NB4 (cell line): ENCODE measurements at places on chromosomes 16 and 17.

DNA sequence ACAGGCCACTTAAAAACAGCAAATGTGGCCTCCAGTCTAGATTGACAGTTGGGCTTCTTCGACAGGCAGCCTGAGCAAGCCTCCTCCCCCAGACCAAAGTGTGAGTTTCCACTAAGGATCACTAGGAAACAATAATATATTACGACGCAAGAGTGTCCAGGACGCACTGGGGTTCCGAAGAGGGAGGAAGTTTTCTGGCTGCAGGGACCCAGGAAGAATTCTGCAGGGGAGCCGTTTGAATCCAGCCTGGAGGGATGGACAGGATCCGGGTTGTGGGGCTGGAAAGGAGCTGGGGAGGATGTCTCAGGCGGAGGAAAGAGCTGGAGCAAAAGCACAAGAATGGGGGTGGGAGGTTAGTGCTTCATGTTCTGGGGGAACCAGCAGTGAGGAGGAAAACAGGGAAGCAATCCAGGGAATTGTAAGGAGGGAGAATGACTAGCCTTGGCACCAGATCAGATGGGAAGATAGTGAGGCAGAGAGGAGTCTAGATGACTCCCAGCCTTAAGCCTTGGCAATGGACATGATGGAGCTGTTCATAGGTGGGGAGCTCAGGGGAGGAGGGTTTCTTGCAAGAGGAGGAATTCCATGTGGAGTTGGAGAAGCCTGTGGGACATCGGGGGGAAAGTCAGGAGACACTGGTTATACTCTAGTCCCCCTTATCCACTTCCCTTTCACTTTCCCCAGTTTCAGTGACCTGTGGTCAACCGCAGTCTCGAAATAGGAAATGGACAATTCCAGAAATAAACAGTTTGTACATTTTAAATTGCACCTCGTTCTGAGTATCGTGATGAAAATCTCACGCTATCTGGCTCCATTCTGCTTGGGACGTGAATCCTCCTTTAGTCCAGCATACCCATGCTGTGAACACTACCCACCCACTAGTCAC, 26.6 kb downstream of the NGFR start:
- DNase-seq = no peak

DNA sequence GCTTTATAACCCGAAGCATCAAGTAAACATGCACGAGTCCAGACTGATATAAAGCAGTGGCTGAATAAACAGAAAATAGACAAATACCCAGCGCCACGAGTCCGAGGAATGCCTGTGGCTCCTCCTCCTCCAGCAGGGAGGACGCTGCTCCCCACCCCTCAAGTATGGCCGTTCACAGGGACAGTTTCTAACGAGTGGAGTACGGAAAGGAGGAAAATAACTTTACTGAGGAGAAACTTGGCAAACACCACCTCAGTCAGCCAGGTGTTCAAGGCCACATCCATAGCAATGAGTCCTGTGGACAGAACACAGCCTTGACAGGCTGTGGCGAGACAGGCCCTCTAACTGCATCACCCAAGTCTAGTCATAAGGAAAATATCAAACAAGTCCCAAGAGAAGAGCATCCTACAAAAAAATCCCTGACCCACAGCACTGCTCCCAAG, 9.2 kb downstream of the ZDHHC7 start:
- DNase-seq = no peak

DNA sequence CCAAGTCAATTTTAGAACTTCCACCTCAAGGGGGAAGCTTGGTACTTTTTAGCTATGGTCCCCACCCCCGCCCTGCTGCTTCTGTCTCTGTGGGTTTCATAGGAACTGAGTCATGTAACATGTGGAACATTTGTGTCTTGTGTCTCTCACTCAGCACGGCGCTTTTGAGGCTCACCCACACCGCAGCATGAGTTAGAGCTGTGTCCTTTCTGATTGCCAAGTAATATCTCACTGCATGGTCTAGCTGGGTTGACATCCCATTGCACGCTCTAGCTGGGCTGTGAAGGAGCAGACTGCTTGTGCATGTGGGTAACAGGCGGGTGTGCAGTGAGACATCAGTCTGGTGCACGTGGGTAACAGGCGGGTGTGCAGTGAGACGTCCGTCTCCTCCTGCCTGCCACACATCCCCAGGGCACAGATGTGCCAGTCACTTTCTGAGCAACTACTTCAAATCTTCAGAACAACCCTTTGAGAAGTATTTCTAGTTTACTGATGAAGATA, 26.4 kb upstream of the SLC7A5 start:
- DNase-seq = peak; percentile 91

GRCh38 chr16:17511340-17511739, 40.6 kb upstream of the XYLT1 start:
- DNase-seq = no peak

- DNase-seq = no peak
These were observed 218.8 kb downstream of the RAB11FIP4 start for GRCh38 chr17:31609996-31610910.

DNA sequence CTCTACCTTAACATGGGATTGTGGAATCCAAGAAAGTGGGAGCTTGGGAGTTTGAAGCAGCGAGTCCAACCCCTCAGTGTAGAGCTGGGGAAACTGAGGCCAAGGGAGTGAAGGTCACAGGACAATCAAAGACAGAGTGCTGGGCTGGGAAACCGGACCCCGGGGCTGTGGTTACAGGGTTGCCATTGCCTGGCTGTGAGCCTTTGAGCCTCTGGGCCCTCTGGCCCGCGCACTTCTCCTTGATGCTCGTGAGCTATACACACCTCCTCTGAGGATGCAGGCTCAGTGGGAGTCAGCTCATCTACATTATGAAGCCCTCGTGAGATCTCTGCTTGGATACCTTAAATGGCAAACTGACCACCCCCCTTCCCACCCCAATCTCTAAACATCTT, 2.1 kb downstream of the ABCC3 start:
- no peak for DNase-seq

GRCh38 chr16:5064915-5065314, 841 bp downstream of the C16orf89 start:
- DNase-seq = no peak

- DNase-seq = no peak
These were observed 11.0 kb upstream of the NFATC3 start for GRCh38 chr16:68073902-68074760.

DNA sequence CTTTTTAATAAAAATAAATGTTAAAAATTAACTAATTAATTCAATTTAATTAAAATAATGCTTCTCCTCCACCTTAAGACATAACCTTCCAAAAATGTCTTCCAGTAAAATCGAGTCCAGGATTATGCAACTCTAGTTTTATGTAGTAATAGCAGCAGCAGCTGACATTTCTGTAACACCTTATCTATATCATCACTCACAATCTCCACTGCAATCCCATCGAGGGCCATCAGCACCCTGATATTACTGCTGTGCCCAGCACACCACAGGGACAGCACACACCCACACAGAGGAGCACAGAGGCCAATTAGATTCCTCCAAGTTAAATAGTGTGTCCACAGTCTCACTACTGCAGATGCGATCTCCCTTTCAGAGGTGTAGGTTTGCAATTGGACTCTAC, 2.9 kb downstream of the RPH3AL start:
- DNase-seq = no peak

DNA sequence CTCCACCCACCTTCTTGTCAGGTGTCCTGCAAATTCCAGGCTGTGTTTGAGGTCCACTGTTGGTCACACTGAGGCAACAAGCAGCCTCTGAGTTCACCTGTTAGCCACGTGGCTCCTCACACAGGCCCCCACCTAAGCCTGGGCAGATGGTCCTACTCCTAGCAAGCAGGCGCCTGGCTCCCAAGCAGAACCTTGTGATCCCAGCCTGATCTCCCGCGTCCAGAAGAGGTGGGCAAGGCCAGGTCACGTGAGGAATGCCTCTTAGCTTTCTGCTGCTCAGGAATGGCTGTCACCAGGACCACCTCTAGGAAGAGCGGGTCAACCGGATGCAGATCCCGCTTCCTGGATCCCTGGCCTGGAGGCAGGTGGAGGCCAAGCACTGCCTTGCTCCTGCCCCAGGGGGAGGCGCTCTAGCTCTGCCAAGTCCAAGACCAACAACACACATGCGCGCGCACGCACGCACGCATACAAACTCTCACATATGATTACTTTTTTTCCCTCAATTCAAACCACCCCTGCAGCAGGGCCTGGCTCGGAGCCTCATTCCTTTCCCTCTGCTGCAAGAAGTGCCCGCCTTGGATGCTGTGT, 9.5 kb downstream of the CYB561 start:
- no peak for DNase-seq

- DNase-seq = no peak
These were observed 8.0 kb downstream of the STAT5B start for GRCh38 chr17:42268236-42268635.

DNA sequence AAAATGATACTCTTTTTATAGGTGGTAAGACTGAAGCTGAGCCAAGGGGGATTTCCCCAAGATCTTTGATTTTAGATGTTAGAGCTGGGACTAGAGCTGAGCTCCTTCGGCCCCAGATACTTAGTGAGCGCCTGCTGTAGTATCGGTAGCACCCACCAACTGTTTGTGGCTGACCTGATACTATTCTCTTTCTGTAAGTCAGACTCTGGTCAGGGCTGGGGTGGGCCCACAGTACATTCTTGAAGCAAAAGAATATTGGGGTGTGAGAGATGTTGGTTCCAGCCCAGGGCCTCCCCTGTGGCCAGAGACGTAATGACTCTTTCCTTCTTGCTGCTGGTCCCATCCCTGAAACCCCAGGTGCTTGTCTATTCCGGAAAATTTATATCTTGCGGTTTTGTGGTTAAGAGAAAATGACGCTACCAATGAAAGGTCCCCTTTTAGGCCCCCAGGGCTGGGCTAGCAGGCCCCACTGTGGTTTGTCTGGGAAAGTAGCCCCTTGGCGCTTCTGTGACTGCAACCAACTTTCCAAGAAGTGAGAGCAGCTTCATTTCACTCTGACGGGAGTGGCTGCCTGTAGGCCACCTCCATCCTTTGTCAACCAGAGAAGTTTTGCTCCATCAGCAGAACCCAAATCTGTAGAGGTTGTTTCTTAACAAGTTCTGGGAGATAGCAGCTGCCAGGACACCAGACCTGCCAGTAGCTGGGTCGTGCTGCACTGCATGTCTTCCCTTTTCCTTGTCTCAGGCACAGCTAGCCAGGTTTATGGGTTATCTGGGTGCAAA, 86.4 kb upstream of the LGALS9 start:
- peak; percentile 91 for DNase-seq

- no peak for DNase-seq
These were observed 9.6 kb downstream of the FAM20A start for GRCh38 chr17:68591583-68591982.

GRCh38 chr17:31663576-31663975, 195.5 kb downstream of the COPRS start:
- DNase-seq = peak; percentile 15

DNA sequence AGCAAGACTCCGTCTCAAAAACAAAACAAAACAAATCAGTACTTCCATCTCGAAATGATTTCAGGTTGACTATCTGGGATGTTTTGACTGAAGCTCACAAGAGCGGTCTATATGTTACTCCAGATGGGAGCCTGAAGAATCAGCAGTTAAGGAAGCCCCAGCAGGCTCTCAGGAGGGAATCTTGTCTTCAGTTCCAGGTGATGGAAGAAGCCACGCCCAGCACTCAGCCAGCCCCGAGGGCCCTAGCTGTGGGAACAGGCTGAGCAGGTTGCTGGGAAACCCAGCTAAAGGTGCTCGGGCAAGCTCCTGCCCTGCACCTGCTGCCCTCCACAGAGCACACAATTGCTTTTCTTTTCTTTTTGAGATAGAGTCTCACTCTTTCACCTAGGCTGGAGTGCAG, 32.4 kb downstream of the WIPI1 start:
- no peak for DNase-seq

DNA sequence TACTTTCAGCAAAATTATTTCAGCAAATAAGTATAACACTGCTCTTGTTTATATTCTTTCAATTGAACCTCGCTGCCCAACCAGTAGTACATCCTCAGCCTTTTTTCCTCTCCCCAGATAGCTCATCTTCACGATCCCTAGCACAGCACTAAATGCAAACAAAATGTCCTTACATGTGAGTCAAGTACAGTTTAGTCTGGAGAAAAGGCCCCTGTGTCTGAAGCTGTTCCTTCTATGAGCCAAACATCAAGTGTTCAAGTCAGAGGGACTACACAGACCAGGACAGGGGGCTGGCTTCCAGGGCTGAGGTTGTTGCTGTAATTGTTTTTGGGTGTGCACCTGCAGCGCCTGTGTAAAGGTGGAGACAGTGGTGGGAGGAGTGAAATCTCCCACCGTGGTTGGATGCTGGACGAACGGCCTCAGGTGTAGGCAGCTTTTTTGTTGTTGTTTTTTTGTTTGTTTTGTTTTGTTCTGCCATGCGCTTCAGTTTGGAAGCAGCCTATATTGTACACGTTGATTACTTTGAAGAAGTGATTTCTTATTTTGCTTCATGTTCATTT, 147.1 kb downstream of the PRKCA start:
- DNase-seq = no peak

GRCh38 chr17:30101686-30102390, 14.8 kb upstream of the NSRP1 start:
- no peak for DNase-seq

DNA sequence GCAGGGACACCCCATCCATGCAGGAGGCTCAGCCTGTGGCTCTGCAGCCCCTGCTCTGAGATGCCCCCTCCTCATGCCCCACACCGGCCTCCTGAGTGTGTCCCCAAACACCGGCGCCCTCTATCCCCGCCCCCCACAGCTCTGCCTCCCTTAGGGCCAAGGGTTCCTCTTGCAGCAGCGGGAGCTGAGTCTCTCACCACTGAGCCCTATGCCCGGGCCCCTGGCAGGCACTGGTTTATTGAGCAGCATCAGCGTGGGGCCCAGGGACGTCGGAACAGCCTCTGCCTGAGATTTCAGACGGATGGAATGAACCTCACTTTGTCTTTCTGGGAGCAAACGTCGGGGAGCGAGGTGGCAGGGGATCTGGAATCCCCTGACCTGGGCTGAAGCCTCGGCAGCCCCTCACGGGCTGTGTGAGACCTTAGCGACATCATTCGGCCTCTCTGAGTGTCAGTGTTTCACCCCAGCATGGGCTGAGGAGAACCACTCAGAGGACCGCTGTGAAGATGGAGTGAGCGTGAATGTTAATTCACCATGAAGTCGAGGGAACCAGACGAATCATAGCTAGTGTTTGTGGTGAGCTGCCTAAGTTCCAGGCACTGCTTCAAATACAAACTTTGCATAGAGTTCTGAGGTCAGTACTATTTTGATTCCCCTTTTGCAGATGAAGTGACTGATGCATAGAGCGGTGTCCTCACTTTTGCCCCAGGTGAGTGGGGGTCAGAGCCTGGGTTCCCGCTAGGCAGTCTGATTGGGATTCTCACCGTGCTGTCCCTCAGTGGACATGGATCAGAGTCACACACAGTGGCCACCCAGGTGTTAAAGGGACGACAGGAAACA, 5.3 kb upstream of the C16orf74 start:
- no peak for DNase-seq

- no peak for DNase-seq
These were observed 39.4 kb downstream of the LAT start for GRCh38 chr16:29024278-29024677.
